NCI-H510A (cell line): ENCODE measurements at places on chromosomes 3 and 15.

DNA sequence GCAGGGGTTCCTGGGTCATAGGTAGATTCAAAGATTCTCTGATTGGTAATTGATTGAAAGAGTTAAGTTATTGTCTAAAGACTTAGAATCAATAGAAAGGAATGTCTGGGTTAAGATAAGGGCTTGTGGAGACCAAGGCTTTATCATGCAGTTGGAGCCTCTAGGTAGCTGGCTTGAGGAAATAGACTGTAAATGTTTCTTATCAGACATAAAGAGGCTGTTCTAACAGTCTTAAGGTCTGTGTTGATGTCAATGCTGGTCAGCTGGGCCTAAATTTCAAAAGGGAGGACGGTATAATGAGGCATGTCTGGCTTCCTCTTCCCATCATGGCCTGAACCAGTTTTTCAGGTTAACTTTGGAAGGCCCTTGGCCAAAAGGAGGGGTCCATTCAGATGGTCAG, 48.9 kb downstream of the GASK1A start:
- no peak for DNase-seq

DNA sequence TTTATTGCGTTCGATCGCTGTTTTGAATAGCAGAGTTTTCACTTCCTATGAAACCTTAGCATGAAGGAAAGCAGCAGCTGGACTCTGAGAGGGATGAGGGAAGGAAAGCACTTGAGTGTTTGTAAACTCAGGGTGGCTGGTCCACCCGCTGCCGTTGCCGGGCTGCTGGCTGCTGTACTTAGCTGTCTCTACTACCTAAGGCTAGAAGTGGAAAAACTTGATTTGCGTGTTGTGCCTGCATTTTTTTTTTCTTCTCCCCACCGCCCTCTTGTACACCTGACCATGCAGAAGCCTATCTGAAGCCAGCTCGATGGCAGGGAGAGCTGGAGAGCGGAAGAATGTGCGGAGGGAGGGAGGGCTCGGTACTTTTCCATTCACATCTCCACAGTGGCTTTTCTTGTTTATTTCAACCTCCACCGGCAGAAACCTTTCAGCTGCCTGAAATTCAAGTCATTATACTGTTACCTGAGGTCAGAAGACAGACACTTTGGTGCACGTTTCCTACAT, 4.8 kb upstream of the BCL6 start:
- DNase-seq, result peak; percentile 94

- DNase-seq, result no peak
Observed at GRCh38 chr15:76996526-76997401, 1.8 kb downstream of the PSTPIP1 start.

DNA sequence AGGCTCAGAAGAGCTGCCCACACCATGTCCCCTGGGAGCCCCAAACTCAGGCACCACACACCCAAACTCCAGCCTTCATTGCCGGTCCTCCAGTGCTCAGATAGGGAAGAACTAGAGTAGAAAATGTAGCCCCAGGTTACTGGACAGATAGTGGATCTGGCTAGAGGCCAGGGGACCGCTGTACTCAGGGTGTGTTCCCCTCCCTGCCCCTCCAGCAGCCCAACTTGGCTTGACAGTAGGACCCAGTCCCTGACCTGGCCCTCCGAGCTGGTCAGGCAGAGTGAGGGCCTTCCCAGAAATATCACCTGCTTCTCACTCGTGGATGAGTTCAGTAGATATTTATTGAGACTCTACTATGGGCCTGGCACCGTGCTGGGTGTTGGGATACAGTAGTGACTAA, 100.0 kb downstream of the CORO2B start:
- DNase-seq, result no peak

GRCh38 chr15:78682004-78682651, 41.1 kb upstream of the CHRNB4 start:
- DNase-seq, result no peak

DNA sequence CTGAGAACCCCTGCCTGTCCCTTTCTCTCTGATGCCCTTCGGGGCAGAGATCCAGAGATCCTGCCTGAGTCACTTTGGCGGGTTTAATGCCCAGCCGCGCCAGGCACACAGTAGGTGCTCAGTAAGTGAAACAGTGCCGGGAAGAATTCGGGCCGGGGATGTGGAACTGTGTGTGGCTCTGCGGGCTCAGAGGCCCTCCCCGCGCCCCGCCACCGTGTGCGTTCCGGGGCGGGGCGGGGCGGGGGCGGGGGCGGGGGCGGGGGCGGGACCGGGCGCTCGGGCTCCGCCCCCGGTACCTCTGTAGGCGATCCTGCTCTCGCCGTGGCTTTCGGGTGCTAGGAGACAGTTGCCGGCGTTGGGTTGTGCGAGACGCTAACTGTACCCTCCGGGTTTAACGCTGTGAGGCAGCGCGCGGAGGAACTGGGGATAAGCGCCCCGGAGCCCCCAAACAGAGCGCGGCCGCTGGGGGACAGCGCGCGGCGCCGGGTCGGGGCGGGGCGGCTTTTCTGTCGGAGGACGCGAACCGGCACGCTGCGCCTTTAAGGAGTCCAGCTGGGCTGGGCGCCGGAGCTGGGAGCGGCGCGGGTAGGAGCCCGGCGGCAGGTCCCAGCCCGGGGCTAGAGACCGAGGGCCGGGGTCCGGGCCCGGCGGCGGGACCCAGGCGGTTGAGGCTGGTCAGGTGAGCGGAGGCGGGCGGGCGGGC, at the start of gene ABHD6:
ABHD6 (plus strand) TSS at position 555 of the 703 bp plus-strand sequence. CDS start 18,795 bp downstream, outside the sequence.
- no peak for DNase-seq

GRCh38 chr3:61789861-61790260, 228.5 kb downstream of the PTPRG start:
- DNase-seq, result no peak

GRCh38 chr3:9349321-9350117, 13.3 kb upstream of the THUMPD3 start:
- no peak for DNase-seq

DNA sequence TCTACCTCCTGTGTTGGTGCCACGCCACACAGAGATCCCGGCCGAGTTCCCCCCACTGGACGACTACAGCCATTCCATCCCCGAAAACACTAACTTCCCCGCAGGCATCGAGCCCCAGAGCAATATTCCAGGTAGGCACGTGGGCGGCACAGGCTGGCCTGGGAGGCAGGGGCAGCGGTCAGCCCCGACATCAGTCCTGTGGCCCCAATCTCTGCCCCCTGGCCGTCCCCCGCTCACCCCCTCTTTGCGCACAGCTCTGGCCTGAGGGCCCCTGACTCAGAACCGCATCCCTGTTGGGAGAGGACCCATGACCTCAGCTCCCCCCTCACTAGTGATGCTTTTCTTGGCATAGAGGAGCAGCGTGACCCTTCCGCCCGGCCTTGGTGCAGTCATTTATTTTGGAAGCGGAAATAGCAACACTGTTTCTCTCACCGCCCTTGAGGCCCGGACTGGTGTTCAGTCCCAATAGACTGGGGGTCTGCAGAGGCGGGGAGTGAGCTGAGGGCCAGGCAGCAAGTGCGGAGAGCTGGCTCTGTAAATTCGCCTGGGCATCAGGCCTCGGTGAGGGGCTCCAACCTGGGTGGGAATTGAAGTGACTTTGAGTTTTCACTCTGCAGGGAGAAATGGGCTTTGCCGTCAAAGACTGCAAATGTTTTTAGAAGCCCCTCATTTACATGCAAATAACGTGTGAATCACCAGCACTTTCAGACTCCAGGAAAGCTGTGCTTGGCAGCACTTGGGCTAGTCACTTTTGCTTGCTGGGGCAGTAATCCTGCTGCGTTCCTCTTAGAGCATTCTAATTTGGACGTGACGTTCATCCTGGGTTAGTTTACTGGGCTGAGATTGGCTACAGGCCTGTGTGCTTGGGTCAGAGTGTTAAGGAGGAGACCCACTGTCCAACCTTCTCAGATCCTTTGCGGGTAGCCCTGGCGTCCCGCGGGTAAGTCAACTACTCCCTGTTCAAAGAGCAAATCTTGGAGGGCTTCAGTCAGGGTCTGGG, 88.9 kb downstream of the AAGAB start:
- no peak for DNase-seq

DNA sequence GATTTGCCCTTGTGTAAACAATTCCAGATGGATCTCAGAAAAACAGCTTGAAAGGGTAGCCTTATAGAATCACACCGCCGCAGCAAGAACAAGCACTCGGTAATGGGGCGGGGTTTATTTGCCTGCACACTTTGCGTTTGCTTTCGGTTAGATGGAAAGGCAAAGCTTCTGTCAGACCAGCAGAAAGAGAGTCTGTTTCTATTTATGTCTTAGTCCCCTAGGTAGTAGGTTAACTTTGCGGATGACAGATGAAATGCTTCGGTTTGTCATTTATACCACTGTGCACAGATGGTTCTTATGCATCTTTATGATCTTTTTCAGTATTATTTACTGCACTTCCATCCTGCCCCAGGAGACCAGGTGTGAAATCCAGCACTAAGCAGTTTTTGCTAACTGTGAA, 62.2 kb downstream of the PYDC2 start:
- peak; percentile 7 for DNase-seq

- DNase-seq, result no peak
Observed at GRCh38 chr3:195762611-195763010, 41.8 kb downstream of the MUC20 start.

DNA sequence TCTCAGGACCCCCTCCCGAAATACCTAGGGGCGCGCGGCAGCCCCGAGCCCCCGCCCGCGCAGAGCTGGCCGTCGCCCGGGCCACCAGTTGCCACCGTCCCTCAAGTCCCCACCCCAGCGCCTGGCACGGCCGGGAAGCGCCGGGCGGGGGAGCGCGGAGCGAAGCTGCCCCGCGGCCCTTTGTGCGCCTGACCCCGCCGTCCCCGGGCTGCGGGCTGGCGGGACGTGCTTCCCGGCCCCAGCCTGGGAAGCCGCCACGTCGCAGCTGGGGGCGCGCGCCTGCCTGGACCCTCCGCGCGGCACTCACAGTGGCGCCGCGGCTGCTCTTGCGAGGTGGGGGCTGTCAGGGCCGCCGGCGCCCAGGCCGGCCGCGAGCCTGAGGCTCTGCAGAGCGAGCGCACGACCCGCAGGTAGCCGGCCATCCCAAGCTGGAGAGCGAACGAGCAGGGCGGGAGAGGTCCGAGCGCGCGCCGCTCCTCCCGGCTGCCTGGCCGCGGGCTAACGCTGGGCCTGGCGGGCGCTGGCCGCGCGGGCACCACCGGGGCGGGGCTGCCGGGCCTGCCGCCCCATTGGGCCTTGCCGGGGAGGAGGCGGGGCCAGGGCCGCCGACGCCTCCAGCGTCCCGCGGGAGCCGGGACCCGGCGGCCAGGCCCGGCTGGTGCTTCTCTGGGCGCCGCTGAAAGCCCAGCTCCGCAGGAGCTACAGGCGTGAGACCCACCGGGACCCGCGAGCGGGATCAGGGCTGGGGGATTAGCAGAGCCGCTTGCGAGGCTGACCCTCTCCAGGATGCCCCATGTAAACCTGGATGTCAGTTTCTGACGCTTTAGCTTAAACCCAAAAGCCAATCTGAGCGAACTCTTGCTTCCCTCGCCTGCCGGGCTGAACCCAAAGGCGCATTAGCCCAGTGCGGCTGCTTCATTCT, at the start of gene IDH2:
IDH2 (minus strand) TSS at position 500 of the 922 bp plus-strand sequence; CDS start at position 422, 78 bp downstream.
- DNase-seq, result peak; percentile 55

DNA sequence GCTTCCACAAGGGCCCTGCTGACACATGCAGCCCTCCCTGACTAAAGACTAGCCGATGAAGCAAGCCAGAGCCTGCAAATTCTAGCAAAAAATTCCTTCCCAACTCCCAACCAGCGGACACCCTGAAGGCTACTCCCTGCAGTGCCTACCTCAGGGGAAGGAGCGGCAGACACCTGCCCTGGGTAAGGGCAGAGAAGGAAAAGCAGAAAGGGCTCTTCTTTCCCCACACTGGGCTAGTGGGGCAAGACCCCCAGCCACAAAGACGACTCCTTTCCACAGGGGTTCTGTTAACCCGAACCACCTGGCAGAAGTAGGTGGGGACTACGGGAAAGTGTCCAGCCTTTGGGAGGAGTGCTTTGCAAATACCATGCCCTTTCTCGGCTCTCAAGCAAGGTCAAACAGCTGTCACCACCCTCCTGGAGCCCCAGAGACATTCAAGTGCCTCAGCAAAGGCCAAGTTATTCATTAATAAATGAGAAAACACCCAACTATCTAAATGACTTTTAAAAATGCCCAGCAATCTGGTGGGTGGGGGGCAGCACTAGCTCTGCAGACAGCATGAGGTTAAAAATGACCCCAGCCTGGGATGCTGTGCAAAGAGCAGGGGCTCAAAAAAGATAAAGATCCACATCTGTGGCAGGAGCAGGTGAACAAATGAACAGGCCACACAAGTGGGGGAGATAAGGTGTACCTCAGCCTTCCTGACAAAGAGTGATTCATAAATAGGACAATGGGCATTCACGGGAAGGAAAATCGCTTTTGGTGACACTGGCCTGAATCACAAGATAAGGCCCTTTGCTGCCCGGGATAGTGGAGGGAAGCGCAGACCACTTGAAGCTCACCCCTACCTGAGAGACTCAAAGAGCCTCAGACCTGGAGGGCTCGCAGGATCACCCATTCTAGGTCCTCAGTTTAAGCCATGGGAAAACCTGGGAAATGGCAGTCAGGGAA, 33.0 kb downstream of the CCDC12 start:
- DNase-seq, result no peak

- DNase-seq, result no peak
Observed at GRCh38 chr3:46076606-46077005, 49.3 kb upstream of the XCR1 start.

DNA sequence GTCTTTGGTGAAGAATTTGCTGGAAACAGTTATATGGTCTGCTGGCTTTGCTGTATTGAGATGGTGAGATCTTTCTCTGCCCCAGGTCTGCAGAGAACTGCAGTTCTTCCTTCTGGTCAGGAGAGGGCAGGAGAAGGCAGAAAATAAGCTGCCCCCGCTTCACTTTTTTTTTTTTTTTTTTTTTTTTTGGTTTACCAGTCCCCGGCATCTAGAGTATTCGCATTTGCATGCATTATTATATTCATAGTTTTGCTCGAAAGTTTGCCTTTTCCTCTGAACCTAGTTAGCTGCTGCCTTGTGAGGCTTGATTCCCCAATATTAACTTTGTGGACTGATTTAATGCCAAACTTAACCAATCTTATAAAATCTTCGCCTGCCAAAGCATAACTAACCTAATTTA, 10.6 kb upstream of the PARL start:
- DNase-seq, result no peak

GRCh38 chr3:10917176-10917575, 75.4 kb upstream of the SLC6A1 start:
- DNase-seq, result no peak

- DNase-seq, result no peak
Observed at GRCh38 chr15:66850078-66850991, 148.3 kb downstream of the SMAD6 start.

DNA sequence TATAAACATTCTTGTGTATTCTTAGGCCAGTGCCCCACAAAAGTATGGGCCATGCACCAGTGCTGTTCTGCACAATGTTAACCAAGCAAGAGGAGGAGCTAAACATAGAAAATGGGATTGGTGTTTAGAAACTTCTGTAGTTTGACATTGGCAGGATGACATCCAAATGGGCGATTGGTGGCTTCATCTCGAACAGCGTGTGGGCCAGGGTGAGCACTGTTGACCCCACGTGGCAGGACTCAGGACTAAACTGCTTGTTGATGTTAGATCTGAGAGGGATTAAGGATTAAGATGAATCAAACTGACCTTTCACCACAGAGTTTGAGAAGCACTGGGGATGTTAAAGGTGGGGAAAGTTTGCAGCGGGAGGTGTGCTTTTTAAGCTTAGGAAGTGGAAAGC, 31.9 kb downstream of the ZNF710 start:
- DNase-seq, result no peak
